K562 (cell line): ENCODE measurements at places on chromosomes 1 and 21. TPM values are rescaled to one million over a fixed set of nuclear protein-coding genes. Genes with fewer than 3 reads are reported as not detected.

DNA sequence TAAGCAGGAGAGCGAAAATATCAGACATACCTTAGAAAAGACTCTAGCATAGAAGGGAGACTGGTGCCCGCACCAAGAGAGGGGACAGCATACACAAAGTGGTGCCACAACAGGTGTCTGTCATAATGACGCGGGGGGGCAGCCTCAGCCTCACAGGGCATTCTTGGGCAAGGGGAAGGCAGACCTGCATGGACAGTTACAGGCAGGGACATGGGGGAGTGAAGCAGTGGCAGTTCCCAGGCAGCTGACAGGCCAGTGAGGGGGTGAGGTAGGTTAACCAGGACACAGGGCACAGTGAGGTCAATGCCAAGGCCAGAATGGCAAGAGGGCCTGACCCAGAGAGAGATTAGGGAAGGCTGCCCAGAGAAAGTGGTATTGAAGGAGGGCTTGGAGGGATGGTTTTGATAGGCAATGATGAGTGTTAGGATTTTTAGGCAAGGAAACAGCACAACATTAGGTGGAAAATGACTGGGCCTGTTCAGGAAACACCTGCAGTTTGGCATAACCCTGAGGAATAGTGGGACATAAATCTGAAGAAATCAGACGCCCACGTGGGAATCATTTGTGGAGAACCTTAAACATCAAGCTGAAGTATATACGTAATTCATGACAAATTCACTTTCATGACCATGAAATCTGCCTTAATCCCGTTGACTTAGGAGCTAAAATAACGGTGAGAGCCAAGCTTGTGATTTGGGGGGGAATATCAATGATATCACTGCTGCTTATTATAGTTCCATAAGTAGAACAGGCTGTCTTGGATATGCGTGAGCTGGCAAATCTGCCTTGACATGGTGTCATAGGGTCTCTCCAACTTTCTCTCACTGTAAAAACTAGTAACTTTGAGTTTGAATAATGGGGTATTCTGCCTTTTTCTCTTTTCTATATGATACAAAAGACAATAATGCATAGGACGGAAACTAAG, 8.9 kb downstream of the PTPN14 start:
- H3K4me3 ChIP-seq, result no peak overlapping the region
- H3K36me3 ChIP-seq, result no peaks in the 10 kb centered on the region
- peaks cover 5% of the 10 kb centered on the region; the same call in 1 of the 3 replicates for H3K27me3 ChIP-seq
- no peak for DNase-seq
- no peak overlapping the region for H3K27ac ChIP-seq

- peaks cover 23% of the 10 kb centered on the region for H3K4me1 ChIP-seq
- H3K27me3 ChIP-seq, result no peaks in the 10 kb centered on the region
- H3K27ac ChIP-seq, result peak overlapping the region; percentile 53; the same call in 2 of the 3 replicates
- no peak overlapping the region for H3K4me3 ChIP-seq
These were observed 83.4 kb downstream of the SLC16A1 start for GRCh38 chr1:112872551-112872962.

DNA sequence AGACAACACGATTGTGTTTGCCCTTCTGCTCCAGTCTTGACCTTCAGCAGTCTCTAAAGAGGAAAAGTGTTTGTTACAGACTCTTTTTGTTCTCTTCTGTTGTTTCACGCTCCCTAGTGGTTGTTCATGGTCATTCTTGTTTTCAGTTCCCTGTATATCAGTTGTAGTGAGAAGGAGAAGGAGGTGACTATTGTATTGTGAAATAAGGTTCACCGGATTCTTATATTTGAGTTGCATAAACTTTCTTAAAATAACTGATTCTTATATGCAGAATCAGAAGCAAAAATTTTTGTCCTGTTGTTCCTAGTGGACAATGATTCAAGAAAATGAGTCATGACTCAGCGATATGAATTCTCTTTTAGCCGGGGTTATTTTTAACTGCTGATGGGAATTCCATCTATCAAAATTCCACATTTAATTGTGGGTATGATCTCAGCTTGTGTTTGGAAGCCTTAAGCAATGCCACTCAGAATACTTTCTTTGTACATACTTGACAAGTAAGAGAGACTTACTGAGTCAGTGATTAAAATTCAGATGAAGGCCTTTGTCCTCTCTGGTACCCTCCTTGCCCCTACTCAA, 152.2 kb downstream of the CLEC20A start:
- no peaks in the 10 kb centered on the region for H3K36me3 ChIP-seq
- no peaks in the 10 kb centered on the region for H3K27me3 ChIP-seq
- H3K27ac ChIP-seq, result no peak overlapping the region
- H3K4me3 ChIP-seq, result no peak overlapping the region
- H3K4me1 ChIP-seq, result no peaks in the 10 kb centered on the region
- peak; percentile 14 for DNase-seq

DNA sequence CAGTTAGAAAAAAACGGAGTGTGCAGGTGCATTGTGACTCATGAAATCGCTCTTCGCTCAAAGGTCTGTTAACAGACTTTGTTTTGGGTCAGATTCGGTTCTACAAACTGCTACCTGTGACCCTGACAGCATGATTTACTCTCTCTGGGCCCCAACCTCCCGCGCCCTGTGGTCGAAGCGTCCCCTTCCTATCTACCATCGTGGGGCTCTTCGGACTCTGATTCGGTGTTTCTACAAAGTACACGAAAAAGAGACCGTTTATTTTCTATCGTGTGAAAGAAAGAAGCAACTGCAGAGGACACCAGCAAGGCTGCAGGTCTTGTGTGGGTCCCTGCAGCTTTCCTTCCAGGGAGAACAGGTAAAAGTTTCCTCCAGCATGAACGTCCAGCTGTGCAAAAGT, 29.4 kb upstream of the SLC19A1 start:
- no peak overlapping the region for H3K27ac ChIP-seq
- no peaks in the 10 kb centered on the region for H3K4me1 ChIP-seq
- peaks cover 84% of the 10 kb centered on the region for H3K27me3 ChIP-seq
- H3K4me3 ChIP-seq, result no peak overlapping the region
- no peak for DNase-seq

DNA sequence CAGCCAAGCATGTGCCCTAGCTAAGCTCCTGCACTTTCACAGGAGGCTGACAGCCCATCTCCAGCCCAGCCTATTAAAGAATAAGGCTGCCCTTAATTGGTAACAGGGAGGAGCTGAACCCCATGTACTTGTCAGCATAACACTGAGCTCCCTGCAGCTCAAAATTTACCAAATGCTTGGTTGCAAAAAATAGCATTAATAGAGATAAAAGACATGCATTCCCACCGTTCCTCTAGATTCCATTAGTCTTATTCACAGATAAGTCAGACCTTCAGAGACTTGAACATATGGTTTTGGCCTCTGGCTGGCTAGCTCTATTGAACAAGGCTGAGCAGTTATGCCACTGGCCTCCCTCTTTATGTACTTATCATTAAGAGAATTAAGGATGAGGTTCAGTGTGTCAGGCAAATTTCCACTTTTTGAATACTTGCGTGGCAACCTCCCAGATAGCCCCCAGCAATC, 29.2 kb downstream of the OLFML3 start:
- H3K4me1 ChIP-seq, result no peaks in the 10 kb centered on the region
- no peak overlapping the region for H3K27ac ChIP-seq
- no peak for DNase-seq
- H3K36me3 ChIP-seq, result no peaks in the 10 kb centered on the region

- H3K4me1 ChIP-seq, result peaks cover 5% of the 10 kb centered on the region
- no peaks in the 10 kb centered on the region for H3K27me3 ChIP-seq
- DNase-seq, result no peak
- H3K4me3 ChIP-seq, result no peak overlapping the region
- H3K27ac ChIP-seq, result no peak overlapping the region
These were observed 176.7 kb downstream of the GALNT2 start for GRCh38 chr1:230243583-230244353.

DNA sequence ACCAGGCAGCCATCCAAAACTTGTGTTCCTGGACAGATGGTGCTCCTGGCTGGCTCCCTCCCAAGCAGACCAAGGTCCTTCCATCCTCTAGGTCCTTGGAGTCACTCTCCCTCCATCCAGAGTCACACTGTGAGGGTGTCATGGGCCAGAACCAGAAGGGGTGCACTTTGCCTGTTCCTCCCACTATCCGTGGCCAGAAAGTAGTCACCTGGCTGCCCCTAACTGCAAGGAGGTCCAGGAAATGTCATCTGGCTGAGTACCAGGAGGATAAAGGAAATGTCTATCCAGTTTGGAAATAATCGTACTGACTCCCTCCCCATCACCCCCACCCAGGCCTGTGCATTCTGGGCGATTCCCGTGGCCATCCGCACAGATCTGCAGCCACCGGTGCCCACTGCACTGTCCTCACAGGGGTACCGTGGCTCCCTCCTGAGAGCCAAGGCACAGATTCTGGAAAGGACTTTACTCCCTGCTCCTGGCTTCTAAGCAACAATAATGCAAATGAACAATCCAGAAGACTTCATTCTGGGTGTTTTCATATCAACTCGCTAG, 253.2 kb downstream of the NPHP4 start:
- H3K4me1 ChIP-seq, result 0 out of 2 replicates have a peak, but pooled peaks cover 3% of the 10 kb centered on the region
- DNase-seq, result no peak
- no peaks in the 10 kb centered on the region for H3K36me3 ChIP-seq

DNA sequence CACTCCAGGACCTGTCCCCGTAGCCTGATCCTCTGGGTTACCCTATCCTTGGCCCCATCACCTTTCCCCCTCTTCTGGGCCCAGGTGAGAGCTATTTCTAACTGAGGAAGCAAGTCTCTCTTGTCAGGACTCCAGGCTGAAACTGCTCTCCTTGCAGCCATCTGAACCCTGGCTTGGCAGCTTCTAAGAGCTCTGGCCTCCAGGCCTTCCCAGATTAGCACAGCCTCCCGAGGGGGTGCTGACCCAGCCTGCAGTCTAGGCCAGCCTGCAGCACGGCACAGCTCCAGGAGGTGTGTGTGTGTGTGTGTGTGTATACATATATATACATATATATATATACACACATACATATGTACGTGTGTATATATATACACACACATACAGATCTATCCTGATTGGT, 17.4 kb downstream of the CACNA1S start:
- no peak overlapping the region for H3K4me3 ChIP-seq
- DNase-seq, result no peak
- H3K27me3 ChIP-seq, result peaks cover 87% of the 10 kb centered on the region

GRCh38 chr1:201436393-201436792, 14.9 kb upstream of the TNNI1 start:
- H3K27me3 ChIP-seq, result no peaks in the 10 kb centered on the region; the same call in 2 of the 3 replicates
- no peaks in the 10 kb centered on the region for H3K36me3 ChIP-seq
- no peak overlapping the region for H3K4me3 ChIP-seq
- peaks cover 4% of the 10 kb centered on the region; the same call in 2 of the 3 replicates for H3K4me1 ChIP-seq

DNA sequence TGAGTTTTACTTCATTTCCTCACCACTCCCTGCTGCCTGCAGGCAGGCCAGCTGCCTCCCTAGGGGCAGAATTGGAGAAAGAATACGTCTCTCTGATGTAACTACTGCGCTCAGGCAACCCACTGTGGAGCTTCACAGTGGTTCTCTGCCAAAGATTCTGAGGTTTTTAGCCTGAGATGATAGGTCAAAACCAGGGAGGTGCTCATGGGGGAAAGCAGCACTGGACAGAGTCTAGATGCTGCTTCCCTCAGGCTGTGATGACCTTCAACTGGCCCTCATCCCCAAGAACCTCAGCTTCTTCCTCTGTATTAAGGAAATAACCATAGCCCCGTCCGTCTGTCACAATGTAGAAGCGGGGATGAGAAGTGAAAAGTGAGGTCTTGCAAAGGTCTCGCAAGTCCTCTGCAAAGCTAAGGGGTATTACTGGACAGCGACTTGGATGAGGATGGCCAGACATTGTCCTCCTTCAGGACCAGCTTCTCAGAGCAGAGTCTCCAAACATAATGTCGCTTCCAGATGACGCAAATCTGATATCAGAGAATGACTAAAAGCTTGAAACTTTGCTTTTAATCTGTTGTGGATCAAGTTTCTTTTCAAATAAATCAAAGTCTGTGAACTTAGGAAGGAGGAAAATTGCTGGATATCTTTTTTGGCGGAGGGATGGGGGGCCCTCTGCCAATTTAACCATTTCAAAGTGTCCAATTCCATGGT, 65.9 kb upstream of the ATP5PO start:
- H3K27ac ChIP-seq, result no peak overlapping the region
- H3K36me3 ChIP-seq, result no peaks in the 10 kb centered on the region
- DNase-seq, result no peak
- peaks cover 15% of the 10 kb centered on the region for H3K4me1 ChIP-seq
- H3K27me3 ChIP-seq, result no peaks in the 10 kb centered on the region

- no peaks in the 10 kb centered on the region for H3K27me3 ChIP-seq
- peaks cover 9% of the 10 kb centered on the region for H3K36me3 ChIP-seq
- peak overlapping the region; percentile 76 for H3K4me3 ChIP-seq
- peak overlapping the region; percentile 90 for H3K27ac ChIP-seq
- H3K4me1 ChIP-seq, result peaks cover 12% of the 10 kb centered on the region
- DNase-seq, result peak; percentile 69
These were observed 719 bp downstream of the EYA3 start for GRCh38 chr1:28087614-28088167.

DNA sequence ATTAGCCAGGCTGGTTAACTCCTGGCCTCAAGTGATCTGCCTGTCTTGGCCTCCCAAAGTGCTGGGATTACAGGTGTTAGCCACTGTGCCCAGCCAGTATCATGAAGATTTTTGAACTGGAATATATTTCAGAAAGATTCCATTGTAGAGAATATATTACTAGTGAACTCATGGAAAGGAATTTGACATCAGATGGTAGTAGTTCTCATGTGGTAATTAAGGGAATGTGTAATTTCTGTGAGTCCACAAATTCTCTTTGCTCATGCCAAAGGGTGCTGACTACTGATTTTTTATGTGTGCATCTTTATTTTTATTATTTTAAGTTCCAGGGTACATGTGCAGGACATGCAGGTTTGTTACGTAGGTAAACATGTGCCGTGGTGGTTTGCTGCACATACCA, 10.4 kb downstream of the DTL start:
- peaks cover 95% of the 10 kb centered on the region for H3K36me3 ChIP-seq
- no peaks in the 10 kb centered on the region for H3K4me1 ChIP-seq
- no peak overlapping the region for H3K27ac ChIP-seq
- DNase-seq, result no peak

DNA sequence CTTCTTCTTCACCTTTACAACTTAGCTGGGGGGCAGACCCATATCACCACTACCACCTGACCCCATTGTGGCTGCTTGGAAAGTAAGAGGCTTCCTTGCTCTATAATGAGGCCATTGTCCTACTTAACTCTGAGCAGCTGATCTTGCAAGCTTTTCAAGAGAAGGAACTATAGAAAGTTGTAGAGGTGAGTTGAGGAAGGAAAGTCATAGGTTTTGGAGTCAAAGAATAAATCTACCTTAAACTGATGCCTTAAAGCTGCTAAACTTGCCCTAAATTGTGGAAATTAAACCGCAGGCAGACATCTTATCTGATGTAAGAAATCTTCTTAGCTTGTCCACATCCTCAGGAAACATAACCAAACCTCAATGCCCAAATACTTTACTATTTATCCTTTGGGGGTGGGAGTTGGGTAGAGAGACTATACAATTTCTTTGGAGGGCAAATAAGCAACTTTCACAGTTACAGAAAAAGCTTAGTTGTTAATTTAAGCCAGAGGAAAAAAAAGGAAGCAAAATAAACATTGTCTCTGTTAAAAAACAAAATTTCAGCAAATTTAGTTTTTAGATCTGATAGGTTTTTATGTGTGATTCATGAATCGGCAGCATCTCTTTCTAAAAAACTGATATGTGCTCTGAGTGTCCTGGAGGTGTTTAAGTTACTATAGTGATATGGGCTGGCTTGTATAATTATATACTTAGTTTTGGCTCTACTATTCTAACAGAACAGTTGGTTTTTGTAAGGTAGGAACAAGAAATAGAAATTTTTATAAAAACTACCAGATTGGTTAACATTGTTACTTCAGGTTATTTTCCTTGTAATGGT, 4.7 kb downstream of the IL23R start:
- no peak for DNase-seq
- no peak overlapping the region for H3K27ac ChIP-seq
- no peaks in the 10 kb centered on the region for H3K27me3 ChIP-seq
- no peak overlapping the region for H3K4me3 ChIP-seq

GNG5 gene
- total RNA-seq, result 169 and 179 TPM in 2 replicates

MYOG gene
- not detected in 2 replicates for total RNA-seq

PPIE gene
- 94.2 and 108 TPM in 2 replicates for total RNA-seq

FCRL1 gene
- not detected in 2 replicates for total RNA-seq
